ENCODE measurements at places on chromosomes 3 and 15. TPM values are rescaled to one million over a fixed set of nuclear protein-coding genes. Genes with fewer than 3 reads are reported as not detected.

Gene AHSG
- total RNA-seq: not detected

Gene SMAD6
- 45.5 TPM for total RNA-seq

Gene ACKR2
- 10.4 TPM for total RNA-seq

GRCh38 chr3:58900386-58900785, 149.4 kb downstream of the CFAP20DC start:
- no peak for DNase-seq

Gene CYP11A1
- total RNA-seq: 2.6 TPM

DNA sequence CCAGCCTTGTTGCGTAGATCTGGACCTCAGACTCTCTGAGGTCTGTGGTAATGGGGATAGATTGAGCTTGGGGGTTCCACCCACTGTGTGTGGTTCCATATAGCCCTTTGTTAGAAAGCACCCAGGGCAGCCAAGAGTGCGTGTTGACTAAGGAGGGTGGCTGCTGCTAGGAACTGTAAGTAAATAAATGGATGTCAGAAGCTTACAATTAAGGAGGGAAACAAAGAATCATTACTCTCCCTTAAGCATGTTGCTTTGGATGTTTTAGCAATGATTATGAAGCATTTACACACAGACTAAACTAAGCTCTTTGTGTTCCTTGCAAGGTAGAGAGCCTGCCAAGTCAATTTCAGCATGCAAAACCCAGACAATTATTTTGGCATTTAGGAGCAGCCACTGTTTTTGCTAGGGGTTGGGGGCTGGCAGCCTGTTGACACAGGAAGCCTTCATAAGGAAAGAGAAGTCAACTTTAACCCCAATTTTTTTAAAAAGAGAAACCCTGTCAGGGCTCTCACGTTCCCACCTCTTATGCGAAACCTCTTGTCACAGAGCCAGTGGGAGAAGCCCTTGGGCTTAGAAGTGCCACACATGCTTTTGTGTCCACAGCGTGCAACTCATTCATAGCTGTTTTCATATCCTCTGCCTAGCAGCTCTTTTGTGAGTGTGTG, 127.8 kb downstream of the CMSS1 start:
- no peak for DNase-seq

Gene ATP13A5
- total RNA-seq: 12.0 TPM

GRCh38 chr3:20091331-20092047, 51.2 kb downstream of the KAT2B start:
- DNase-seq: no peak

DNA sequence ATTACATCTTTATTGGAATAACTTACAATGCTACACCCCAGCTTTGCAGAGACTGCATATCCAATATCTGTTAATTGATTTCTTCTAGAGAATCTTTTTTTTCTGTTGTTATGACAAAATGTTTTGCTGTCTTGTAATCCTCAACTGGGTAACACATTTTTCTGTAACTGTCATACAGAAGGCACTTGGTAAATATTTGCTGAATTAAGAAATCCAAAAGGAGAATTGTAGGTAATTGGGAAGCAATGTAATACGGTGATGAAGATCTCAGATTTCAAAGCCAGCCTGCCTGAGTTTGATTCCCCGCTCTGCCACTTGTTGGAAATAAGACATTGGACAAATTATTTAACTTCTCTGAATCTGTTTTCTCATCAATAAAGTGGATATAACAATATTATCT, 169.1 kb downstream of the WDR72 start:
- no peak for DNase-seq

DNA sequence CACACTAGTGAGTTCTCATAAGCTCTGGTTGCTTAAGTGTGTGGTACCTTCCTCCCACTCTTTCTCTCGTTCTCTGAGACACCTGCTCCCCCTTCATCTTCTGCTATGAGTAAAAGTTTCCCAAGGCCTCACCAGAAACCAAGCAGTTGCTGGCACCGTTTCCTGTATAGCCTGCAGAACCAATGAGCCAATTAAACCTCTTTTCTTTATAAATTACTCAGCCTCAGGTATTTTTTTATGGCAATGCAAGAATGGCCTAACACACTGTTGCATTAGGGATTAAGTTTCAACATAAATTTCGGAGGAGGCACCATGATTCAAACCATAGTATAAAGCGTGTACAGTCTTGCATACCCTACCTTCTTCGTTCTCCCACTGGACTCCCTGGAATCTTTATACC, 252.3 kb upstream of the CHRM5 start:
- DNase-seq: no peak

- DNase-seq: no peak
Measured at GRCh38 chr3:175620532-175620931, 761.4 kb downstream of the NAALADL2 start.

GRCh38 chr3:149020839-149021252, 29.5 kb downstream of the GYG1 start:
- DNase-seq: no peak

GRCh38 chr15:51600114-51600513, 22.5 kb downstream of the DMXL2 start:
- DNase-seq: no peak
